ENCODE measurements at places on chromosomes 12 and 14. TPM values are rescaled to one million over a fixed set of nuclear protein-coding genes. Genes with fewer than 3 reads are reported as not detected.

DNA sequence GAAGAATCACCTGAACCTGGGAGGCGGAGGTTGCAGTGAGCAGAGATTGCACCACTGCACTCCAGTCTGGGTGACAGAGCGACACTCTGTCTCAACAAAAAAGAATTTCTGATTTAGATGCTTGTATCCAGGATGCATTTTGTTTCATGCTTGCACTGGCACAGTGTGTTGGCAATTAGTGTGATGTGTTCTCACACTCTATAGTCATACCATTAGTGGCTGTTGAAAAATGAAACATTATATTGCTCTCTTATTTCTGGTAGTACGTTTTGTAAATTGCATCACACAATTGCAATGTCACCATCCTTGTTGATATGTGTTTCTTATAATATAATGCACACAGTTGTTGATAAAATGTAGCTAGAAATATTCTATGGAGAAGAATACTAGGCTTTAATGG lies 51.3 kb upstream of the RMST start:
- H3K27me3 ChIP-seq, result no peaks in the 10 kb centered on the region
- H3K4me3 ChIP-seq, result no peak overlapping the region
- no peak overlapping the region for H3K27ac ChIP-seq
- no peaks in the 10 kb centered on the region for H3K4me1 ChIP-seq

DNA sequence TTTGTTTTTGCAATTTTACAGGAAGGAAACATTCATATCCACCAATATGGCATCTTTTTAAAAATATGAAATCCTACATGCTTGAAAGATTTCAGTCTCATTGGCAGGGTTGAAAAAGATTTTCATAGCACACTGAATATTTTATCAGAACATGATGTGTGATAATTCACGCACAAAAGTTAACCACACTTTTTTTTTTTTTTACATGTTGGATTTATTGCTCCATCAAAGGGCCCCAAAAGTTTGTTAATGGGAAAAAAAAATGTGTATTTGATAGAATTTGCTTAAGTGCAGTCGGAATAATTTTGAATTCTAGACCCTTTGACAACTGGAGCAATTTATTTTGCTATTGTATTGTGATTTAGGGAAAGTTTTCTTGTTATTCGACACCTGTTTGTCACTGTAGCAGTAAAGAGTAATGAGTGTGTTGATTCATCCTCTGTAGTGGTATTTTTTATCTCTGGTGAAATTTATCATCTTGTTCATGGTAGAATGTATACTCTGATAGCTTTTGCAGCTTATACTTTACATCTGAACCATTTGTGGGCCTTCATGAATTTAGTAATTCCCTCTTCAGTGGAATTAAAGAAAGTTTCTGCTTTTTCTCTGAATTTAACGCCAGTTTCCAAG lies 1.1 kb downstream of the EML1 start:
- DNase-seq, result no peak
- H3K36me3 ChIP-seq, result no peaks in the 10 kb centered on the region
- H3K27ac ChIP-seq, result no peak overlapping the region

DNA sequence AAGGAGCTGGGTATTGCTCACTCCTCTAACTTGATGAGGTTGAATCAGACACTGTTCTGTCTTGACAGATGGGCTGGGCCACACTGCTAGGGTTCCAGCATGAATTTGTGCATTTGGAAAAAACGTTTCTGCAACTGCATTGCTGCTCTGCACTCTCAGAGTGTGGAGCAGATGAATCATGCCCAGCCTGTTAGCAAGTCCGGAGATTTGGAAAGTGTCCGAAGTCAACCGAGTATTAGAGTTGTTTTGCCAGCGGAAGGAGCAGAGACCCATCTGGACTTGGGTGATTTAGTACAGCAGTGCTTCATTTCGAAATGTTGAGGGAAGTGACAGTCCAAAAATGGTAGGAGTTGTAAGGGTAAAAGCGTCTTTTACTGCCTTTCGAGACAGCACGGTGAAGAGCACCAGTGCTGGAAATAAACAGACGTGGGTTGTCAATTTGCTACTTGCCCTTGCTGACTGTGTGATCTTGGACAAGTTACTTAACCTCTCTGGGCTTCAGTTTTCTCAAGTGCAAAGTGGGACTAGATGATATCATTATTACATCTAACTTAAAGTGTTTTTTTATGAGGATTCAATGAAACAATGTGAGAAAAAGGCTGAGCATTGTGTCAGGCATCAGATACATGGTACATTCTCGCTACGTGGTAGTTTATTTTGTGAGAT lies 139.5 kb downstream of the CHST11 start:
- H3K27me3 ChIP-seq, result no peaks in the 10 kb centered on the region
- DNase-seq, result no peak
- H3K4me1 ChIP-seq, result peaks cover 22% of the 10 kb centered on the region
- no peaks in the 10 kb centered on the region for H3K36me3 ChIP-seq
- H3K4me3 ChIP-seq, result no peak overlapping the region
- H3K27ac ChIP-seq, result no peak overlapping the region

DNA sequence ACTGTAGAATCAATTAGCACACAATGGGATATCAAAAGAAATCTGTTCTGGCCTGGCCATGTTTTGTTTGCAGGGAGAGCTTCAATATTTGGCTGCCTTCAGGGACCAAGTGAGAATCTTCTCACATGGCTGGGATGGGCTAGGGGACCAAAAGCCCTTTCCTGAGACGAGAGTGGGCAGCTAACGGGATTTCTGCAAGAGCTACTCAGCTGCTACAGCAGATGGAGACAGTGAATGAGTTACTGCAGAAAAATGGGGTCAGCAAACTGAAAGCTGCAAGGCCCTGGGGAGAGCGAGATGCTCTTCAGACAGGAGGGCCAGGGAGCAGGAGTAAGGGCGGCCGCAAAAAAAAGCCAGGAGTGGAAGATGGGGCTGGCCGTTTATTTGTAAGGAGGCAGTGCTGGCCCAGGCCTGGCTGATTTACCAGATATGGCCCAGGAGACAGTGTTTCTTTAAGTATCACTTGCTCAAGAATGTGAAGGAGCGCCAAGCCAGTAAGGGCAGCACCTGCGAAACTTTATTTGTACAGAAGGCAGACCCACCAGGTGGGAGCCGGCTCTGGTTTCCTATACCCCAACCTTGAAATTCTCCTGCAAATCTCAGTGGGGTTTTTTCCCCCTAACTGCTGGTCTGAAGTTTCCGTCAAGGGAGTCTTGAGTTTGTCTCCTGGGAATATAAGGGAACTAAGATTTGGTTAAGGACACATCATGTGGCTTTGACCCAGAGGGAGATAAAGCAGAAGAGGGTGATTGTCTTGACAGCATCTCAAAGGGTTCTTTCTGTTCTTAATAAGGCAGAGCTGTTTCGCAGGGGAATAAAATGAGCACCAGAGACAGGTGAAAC lies 57.8 kb downstream of the SSH1 start:
- H3K27me3 ChIP-seq, result no peaks in the 10 kb centered on the region
- no peak overlapping the region for H3K4me3 ChIP-seq
- peaks cover 9% of the 10 kb centered on the region for H3K4me1 ChIP-seq
- DNase-seq, result no peak

GRCh38 chr12:54133772-54134375 lies 54.9 kb downstream of the SMUG1 start:
- H3K4me3 ChIP-seq, result no peak overlapping the region
- H3K4me1 ChIP-seq, result no peaks in the 10 kb centered on the region
- DNase-seq, result no peak
- peaks cover 2% of the 10 kb centered on the region for H3K27me3 ChIP-seq
- H3K36me3 ChIP-seq, result no peaks in the 10 kb centered on the region

GRCh38 chr14:44995770-44996294 lies 33.8 kb downstream of the TOGARAM1 start:
- H3K4me1 ChIP-seq, result no peaks in the 10 kb centered on the region
- H3K4me3 ChIP-seq, result no peak overlapping the region
- no peak for DNase-seq
- no peaks in the 10 kb centered on the region for H3K27me3 ChIP-seq

DNA sequence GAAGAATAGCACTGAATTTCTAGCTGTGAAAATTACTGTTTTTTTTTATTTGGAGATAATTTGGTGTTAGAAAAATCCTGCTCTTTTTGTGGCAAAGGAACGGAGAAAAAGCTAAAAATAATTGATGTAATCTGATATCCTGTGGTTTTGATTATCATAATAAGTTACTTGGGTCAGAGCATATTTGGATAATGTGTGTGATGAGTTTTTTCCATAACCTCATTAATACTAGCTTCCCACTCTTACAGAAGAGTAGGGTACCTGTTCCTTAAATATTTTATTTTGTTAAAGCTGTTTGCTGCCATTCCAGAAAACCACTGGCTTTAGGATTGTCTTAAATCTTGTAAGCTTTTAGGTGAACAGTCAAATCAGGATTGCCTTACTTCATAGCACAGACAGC lies 4.7 kb downstream of the PSMC6 start:
- H3K36me3 ChIP-seq, result peaks cover 41% of the 10 kb centered on the region
- H3K4me1 ChIP-seq, result 0 out of 2 replicates have a peak, but pooled peaks cover 2% of the 10 kb centered on the region
- H3K27me3 ChIP-seq, result no peaks in the 10 kb centered on the region
- DNase-seq, result no peak
- H3K4me3 ChIP-seq, result no peak overlapping the region

DNA sequence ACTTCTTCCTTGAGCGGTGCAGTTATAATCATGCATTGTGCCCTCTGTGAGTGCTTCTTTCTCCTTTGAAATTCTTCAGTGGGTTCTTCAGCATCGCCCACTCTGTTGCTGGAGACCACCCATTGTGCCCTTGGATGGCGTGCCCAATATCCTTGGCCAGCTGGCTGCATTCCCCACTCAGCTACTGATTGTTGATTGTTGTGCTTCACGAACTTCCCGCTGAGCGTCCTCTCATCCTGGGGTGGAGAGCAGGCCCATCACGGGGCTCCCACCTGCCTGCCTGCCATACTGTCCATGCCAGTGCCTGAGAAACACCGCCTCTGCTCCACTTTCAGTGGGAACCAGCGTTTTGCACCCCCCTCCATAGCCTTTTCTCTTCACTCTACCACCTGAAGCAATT lies 8.6 kb upstream of the SSTR1 start:
- H3K27me3 ChIP-seq, result no peaks in the 10 kb centered on the region
- H3K4me1 ChIP-seq, result no peaks in the 10 kb centered on the region
- H3K27ac ChIP-seq, result no peak overlapping the region
- H3K36me3 ChIP-seq, result no peaks in the 10 kb centered on the region
- no peak overlapping the region for H3K4me3 ChIP-seq

DNA sequence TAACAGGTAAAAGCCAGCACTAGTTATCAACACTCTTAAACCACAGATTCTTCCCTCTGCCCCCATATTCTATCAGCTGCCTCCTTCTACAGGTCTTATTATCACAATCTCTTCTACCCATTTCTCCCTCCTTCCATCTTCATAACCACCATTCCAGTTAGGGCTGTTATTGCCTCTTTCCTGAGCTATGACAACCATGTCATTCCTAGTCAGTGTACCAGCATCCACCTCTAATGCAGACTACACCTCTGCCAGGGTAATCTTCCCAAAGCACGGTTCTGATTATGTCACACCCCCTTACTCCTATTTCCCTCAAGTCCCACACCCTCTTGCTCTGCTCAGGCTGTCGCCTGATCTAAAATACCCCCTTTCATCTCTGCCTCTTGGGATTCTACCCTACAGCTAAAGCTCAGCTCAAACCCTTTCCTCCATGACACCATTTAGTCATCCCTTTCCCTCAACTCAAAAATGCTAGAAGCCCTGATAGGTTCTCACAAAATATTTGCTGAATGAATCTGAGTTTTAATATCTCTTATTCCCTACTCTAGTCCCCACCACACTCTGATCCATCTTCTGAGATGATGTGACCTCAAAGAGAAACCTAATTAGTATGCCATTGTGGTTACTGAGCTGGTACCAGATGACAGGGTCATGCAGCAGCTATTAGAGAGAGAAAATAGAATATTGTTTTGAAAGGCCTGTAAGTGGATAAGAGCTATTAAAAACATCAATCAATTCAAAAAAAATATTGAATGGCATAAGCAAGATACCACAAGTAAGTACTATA lies 11.7 kb downstream of the RACGAP1 start:
- H3K27me3 ChIP-seq, result no peaks in the 10 kb centered on the region
- H3K27ac ChIP-seq, result no peak overlapping the region
- no peaks in the 10 kb centered on the region for H3K4me1 ChIP-seq
- no peak for DNase-seq
- peaks cover 7% of the 10 kb centered on the region for H3K36me3 ChIP-seq

- H3K27ac ChIP-seq, result no peak overlapping the region
- H3K36me3 ChIP-seq, result no peaks in the 10 kb centered on the region
- no peaks in the 10 kb centered on the region for H3K27me3 ChIP-seq
- no peaks in the 10 kb centered on the region for H3K4me1 ChIP-seq
Observed at GRCh38 chr14:80618751-80619329, 322.7 kb downstream of the CEP128 start.

DNA sequence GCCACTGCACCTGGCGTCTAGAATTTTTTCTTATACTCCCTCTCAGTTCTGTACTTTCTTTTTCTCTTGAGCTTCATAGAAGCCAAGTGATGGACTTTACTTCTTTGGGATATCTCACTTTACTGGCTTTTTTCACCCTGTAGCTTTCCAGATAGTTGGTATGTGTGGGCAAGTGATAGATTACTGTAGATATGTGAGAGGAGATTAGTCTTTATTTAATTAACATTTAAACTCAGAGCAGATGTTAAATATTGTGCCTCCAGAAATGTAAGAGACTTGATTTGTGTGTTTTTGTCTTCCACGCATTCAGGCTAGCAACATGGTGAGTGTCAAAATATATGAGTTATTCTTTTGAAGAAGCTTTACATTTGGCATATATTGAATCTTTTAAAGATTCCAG lies 39.5 kb upstream of the SLC17A8 start:
- DNase-seq, result no peak
- H3K4me1 ChIP-seq, result no peaks in the 10 kb centered on the region
- H3K27me3 ChIP-seq, result no peaks in the 10 kb centered on the region
- H3K4me3 ChIP-seq, result no peak overlapping the region
- H3K36me3 ChIP-seq, result peaks cover 2% of the 10 kb centered on the region
- no peak overlapping the region for H3K27ac ChIP-seq

GRCh38 chr14:77848031-77848430 lies 48.1 kb downstream of the ADCK1 start:
- no peaks in the 10 kb centered on the region for H3K36me3 ChIP-seq
- no peak for DNase-seq
- no peaks in the 10 kb centered on the region for H3K4me1 ChIP-seq
- no peak overlapping the region for H3K4me3 ChIP-seq

GRCh38 chr12:63905544-63905943 lies 61.0 kb downstream of the SRGAP1 start:
- DNase-seq, result no peak
- no peaks in the 10 kb centered on the region for H3K27me3 ChIP-seq
- no peaks in the 10 kb centered on the region for H3K4me1 ChIP-seq
- no peaks in the 10 kb centered on the region for H3K36me3 ChIP-seq
- H3K4me3 ChIP-seq, result no peak overlapping the region

GRCh38 chr12:11949738-11950411 lies 120.9 kb upstream of the BCL2L14 start:
- no peak for DNase-seq
- no peaks in the 10 kb centered on the region for H3K36me3 ChIP-seq
- no peak overlapping the region for H3K27ac ChIP-seq
- peaks cover 4% of the 10 kb centered on the region for H3K4me1 ChIP-seq
- H3K27me3 ChIP-seq, result no peaks in the 10 kb centered on the region

GRCh38 chr12:25121916-25122315 lies 73.0 kb downstream of the DNAI7 start:
- no peak overlapping the region for H3K27ac ChIP-seq
- H3K27me3 ChIP-seq, result no peaks in the 10 kb centered on the region
- H3K4me3 ChIP-seq, result no peak overlapping the region
- no peaks in the 10 kb centered on the region for H3K36me3 ChIP-seq
- DNase-seq, result no peak

WIF1 gene
- total RNA-seq, result not detected

MORN3 gene
- 0.15 TPM for total RNA-seq

PITPNM2 gene
- total RNA-seq, result 0.95 TPM

OR4K5 gene
- total RNA-seq, result not detected

MGP gene
- total RNA-seq, result 1.2 TPM

Measured in GM12878 (cell line).